ENCODE measurements at places on chromosomes 5 and 9.
A peak's percentile ranks its signal among the peaks of the same experiment; 100 is the strongest.

DNA sequence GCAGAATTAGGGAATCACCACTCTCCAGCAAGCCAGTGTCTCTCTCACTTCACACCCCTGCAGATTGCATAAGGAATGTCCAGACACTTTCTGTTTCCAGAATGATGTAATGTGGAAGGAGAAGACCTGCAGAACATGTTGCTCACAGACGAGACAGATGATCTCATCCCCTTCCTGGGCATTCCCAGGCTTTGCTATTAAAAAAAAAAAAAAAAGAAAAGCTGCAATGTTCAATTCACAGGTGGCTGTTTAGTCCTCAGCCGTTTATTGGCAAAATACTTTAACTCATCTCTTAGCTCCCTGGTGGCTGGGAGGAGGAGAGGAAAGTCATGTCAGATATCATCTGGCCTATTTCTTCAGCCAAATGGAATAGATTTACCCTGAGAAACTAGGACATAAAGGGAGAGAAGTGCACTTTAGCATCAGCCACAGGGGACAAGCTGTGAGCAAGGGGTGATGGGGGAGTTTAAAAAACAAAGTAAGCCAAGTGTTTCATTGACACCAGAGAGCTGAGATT is 95.9 kb upstream of the TNC start:
- DNase-seq, result peak; percentile 88

DNA sequence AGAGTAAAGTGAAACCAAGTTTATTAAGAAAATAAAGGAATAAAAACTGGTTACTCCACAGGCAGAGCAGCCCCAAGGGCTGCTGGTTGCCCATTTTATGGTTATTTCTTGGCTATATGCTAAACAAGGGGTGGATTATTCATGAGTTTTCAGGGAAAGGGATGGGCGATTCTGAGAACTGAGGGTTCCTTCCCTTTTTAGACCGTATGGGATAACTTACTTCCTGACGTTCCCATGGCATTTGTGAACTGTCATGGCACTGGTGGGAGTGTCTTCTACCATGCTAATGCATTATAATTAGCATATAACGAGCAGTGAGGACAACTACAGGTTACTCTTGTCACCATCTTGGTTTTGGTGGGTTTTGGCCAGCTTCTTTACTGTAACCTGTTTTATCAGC is 323.9 kb upstream of the PTGER4 start:
- DNase-seq, result no peak

GRCh38 chr9:107481035-107481434 is 8.5 kb downstream of the KLF4 start:
- no peak for DNase-seq

DNA sequence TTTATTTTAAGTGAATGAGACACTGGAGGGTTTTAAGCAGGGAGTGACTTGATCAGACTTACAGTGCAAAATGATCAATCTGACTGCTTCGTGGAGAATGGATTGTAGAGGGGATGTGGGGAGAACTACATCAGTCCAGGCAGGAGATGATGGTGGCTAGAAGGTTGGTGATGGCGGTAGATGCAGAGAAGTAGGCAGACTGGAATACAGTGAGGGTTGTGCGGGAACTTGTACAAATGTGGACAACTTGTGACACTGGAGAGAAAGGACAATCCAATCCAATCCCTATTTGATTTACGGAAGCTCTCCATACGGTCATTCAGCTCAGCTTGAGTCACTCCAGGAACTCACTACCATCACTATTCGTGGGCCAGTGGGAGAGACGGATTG is 593 bp downstream of the TIGD6 start:
- DNase-seq, result no peak

GRCh38 chr5:67283275-67283987 is 86.8 kb upstream of the CD180 start:
- no peak for DNase-seq

DNA sequence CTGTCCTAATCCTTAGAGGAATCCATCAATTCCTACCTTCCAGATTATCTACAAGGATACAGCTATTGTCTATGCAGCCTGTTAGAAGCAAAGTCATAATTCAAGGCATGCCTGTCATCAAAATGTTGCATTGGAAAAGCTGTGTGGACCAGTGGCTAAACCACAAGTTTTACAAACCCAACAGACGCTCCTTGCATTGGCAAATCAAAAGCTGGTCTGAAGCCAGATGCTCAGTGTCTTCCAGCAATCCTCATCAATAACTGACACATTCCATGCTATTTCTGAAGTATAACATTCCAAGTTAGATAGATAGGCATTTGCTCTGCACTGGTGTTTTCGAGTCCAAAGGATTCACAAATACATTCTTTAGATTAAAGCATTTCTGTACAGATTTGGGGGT is 213.6 kb downstream of the EBF1 start:
- DNase-seq, result no peak

- no peak for DNase-seq
Observed at GRCh38 chr9:85157772-85158171, 488.2 kb downstream of the NTRK2 start.

- DNase-seq, result no peak
Observed at GRCh38 chr5:107461770-107462169, 209.0 kb downstream of the EFNA5 start.

GRCh38 chr5:180782748-180783147 is 19.9 kb downstream of the MGAT1 start:
- no peak for DNase-seq

- DNase-seq, result peak; percentile 85
Observed at GRCh38 chr5:10695055-10695649, 65.9 kb downstream of the DAP start.

DNA sequence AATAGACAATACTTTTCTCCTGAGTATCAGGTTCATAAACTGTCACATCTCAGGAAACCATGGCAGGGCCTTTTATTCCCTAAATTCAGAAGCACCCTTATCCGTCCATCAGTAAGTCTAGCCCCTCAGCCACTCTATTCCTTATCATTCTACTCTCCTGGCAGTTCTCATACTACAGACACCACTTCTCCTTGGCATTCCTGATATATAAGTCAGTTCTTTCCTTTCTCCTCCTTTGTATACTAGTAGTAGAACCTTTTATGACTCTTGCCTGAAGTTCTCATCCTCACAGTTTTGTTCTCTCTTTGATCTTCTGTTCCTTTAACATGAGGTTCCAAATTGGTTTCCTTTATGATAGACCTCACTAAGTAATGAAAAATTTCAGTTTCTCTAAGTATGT is 29.3 kb downstream of the GRAMD2B start:
- DNase-seq, result no peak

DNA sequence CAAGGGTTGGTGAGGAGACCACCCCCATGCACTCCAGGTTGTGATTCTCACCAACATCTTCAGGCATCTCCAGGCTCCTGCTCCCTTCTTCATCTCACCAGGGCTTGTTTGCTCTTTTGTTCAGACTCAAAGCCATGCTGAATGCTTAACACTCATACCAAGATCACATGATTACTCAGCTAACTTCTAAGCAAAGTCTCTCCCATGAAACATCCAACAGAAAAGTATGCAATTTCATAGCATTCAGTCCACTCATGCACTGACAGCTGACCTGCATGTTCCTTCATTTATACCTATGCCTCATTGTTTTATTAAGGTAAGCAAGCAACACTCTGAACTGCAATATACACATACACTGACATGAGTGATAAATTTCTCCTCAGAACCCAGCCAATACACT is 69.0 kb downstream of the SHC3 start:
- DNase-seq, result no peak

DNA sequence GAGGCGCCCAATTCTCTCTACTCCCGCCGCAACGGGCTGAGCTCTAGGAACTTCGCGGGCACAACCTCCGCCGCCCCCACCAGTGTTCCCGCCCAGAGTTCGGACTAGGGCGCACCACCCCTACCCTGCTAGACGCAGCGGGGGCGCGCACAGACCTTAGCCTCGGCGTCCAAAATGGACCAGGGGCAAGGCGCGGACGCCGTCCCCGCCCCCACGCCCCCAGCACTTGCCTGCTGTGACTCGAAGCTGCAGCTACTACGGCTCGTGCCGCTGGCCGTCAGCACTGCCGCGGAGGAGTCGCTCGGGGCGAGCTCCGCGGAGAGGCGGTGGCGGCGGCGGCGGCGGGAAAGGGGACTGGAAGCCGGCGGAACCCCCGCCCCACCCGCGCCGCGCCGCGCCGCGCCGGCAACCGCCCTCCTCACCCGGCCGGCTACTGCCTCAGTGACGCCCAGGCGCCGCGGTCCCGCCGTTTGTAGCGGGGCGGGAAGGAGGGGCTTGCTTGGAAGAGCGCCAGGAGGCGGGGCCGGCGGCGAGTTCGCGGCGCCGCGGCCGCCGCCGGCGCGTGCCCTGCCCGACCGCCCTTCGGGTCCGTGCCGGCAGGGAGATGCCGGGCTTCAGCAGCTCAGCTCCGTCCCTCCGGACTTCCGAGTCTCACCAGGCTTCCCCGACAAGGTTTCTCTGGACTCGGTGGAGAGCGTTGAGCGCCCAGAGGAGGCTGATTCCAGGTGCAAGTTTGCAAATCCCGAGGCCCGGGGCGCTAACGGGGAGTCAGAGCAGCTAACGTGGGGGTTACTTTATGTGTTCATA is 4.5 kb downstream of the ELAVL2 start:
- no peak for DNase-seq

DNA sequence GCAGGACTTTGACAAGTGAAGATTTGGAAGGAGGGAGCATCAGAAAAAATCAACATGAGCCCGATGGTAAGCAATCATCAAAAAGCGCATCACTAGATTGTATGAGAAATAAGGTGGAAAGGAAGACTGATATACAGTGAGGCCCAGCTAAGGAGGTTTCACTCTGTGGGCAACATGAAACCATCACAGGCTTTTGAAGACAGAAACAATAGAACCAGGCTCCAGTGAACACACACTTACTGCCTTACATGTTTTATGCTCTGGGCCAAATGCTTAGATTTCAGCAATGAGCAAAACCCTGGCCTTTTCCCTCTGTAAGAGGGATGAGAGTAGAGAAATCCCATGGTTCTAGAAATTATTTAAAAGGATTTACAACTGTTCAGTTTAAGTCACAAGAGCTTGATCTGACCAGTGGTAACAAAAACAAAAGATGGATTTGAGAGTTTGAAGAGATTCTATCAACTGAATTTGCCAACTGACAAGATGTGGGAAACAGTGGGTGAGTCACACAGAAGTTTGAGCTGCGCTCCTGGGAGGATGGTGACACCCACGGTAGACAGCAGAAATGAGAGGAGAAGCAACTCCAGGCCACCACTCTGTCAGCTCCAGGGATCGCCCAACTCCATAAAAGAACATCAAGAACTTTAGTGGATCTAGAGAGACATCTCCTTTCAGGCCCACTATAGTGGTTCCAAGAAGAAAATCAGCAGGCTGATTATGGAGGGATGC is 261.8 kb downstream of the MCTP1 start:
- DNase-seq, result peak; percentile 79

DNA sequence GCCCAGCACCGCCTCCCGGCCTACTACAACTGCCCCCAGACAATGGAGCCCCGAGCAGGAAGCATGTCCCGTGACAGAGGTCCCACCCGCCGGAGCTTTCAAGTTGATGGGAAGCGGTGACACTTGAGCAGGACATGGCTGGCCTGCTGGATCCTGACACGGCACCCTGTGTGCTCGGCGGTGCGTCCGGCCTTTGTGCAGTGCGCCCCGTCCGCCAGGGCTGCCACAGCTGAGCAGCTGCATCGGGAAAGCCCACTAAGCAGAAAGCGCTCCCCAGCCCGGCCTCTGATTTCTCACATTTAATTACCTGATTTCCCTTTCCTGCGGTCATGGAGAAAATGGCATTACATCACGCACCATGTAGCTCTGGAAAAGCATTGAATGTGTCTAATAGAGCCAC is 611.9 kb downstream of the IRX1 start:
- no peak for DNase-seq

DNA sequence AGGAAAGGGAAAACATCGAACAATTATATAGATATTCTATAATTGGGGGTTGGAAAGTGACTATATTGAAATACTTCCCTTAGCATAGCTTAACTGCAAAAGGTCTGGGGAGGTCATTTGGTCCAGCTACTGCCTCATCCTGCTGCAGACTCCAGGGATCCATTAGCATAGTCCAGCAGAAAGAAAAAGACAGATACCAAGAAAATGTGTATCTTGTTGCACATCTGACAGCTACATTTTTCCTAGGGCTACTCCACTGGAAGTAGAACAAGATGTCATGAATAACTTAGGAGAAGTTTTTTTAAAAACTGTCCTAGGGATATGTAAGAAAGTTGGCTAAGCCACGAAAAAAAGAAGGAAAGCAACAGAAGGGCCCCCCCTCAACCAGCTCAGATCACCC is 92.9 kb upstream of the SLC30A5 start:
- DNase-seq, result no peak

GRCh38 chr5:110803467-110804326 is 64.9 kb downstream of the SLC25A46 start:
- DNase-seq, result no peak

DNA sequence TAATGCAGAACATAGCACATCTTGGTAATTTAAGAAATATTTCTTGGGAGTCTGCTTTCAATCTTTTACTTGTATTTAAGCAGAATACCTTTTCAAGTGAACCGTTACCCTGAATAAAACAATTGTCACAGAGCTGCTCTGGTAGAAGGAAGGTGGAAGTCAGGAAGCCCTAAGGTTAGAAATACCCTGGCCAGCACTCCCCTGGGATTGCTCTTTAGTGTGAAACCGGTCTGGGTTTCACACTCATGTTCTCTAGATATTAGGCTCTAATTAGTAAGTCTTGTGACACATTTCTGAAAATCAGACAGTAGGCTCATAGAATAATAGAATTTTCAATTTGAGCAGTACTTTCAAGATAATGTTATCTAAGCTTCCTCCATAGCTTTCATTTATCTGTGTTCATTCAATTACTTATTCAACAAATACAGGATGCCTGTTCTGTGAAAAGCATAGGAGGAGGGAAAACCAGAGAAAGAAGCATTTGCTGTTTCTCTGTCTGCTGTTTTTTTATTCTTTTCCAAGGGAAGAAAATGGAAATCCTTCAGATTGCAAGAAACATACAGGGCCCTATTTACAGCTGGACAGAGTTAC is 825.5 kb downstream of the TLR4 start:
- no peak for DNase-seq

GRCh38 chr5:91848453-91848852 is 465.3 kb upstream of the ARRDC3 start:
- peak; percentile 96 for DNase-seq

DNA sequence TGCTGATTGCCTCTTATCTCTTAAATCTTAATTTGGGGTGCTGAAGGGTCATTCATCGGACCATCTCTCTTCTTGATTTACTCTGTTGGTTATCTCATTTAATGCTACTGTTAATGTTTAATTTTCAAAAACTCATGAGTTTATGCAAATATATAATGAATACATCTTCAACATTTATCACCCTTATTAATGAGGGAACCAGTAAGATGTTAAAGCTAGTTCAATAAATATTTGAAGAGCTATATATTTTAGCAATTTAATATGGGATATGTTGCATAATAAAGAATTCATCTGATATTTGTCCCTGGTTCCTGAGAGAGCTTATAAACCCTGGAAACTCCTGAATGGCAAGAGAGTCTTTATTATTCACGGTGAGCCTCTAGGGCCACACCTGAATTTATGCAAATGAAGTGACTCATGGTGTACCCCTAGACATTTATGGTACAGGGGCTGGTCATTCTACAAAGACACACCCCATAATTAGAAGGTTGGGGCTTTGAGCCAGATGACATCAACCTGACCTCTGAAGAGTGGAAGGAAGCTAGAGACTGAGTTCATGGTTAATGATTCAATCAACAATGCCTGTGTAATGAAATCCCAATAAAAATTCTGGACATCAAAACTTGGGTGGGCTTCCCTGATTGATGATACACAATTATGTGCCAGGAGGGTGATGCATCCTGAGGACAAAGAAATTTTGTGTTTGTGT is 339.5 kb upstream of the ZNF608 start:
- no peak for DNase-seq

GRCh38 chr5:152529440-152529839 is 124.4 kb upstream of the NMUR2 start:
- DNase-seq, result no peak

- DNase-seq, result no peak
Observed at GRCh38 chr9:106467865-106468164, 395.2 kb upstream of the ZNF462 start.
